ENCODE measurements at places on chromosomes 3 and 15.
A peak's percentile ranks its signal among the peaks of the same experiment; 100 is the strongest.

GRCh38 chr3:57423335-57423734, 120.8 kb downstream of the DNAH12 start:
- DNase-seq = no peak

DNA sequence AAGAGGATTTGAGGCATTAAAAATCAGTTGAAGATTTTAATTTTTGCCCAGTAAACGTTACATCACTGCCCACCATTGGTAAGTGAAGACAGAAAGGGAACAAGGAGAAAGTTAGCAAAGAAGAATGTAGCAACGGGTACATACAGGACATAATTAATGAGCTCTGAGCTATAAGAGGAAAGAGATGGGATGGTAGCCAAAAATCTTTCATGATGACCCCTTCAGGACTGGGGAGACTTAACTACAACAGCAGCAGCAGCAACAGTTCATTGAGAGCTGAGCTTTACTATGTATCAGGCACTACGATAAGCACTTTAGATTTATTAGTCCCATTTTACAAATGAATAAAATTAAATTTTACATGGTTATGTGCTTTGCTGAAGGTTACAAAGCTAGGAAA, 18.4 kb downstream of the EMC4 start:
- DNase-seq = no peak

DNA sequence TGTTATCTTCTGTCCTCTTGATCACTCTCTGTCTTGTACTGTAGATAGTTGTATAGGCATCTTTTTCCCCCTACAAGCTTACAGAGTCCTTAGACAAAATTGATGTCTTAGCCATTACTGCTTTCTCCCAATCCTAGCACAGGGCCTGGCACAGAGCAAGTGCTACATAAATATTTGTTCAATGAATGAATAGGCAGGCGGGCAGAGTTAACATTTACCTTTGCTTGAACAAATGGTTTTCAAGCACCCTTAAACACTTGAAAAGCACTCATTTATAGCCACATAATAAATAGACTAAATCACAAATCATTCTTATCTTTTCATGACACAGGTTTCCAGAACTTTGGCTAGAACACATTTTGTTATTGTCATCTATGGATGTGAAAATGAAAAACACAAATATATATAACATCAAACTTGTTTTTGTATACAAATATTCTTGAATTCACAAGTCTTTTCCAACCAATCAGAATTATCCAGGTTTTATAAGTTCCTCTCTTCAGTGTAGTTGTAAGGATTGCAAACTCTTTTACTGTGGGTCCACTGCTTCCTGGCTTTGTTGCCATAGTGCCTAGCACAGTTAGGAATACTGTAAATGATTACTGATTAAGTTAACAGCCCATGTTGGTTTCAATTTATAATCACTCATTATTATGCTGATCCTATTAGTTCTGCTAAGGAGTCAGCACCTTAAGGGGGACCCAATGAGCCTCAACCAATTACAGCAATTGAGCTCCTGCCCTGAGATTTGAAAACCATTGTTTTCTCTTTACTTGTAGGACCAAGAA, 61.9 kb downstream of the ISL2 start:
- DNase-seq = no peak

GRCh38 chr15:38847666-38848065, 283.1 kb upstream of the RASGRP1 start:
- DNase-seq = no peak

DNA sequence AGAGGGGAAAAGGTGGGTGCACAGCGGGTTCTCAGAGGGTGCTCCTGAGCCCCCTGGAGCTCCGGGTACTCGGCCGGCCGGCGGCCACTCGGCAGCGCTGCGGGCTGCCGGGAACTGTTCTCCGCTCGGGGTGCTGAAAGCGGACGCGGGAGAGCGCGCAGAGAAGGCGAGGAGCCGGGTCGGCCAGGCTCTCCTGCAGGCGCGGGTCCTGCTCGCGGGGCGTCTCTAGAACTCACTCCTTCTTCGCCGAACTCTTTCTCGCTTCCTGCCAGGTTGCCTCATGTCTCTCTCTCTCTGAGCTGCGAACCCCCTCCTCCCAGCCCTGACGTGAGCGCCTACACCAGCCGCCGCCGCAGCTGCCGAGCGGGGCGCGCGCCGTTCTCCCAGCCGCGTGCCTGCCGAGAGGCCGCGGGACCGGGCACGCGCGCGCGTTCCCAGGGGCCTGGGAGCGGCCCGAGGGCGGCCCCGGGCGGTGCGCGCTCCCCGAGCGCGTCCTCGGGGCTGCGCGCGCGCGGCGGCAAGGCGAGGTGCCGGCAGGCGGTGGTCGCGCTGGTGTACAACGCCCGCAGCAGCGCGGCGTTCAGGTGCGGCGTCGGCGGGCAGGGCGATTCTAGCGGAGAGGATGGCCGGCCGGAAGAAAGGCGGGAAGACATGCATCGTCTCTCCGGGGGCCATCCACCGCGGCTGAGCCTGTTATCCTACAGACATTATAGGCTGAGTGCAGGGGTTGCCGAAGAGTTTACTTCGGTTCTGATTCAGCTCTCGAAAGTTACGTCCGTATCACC, at the start of gene PEX5L:
Gene PEX5L, minus strand, starts transcription at position 267 of the 785 bp plus-strand sequence. CDS start 338 bp downstream, outside the sequence.
- no peak for DNase-seq

DNA sequence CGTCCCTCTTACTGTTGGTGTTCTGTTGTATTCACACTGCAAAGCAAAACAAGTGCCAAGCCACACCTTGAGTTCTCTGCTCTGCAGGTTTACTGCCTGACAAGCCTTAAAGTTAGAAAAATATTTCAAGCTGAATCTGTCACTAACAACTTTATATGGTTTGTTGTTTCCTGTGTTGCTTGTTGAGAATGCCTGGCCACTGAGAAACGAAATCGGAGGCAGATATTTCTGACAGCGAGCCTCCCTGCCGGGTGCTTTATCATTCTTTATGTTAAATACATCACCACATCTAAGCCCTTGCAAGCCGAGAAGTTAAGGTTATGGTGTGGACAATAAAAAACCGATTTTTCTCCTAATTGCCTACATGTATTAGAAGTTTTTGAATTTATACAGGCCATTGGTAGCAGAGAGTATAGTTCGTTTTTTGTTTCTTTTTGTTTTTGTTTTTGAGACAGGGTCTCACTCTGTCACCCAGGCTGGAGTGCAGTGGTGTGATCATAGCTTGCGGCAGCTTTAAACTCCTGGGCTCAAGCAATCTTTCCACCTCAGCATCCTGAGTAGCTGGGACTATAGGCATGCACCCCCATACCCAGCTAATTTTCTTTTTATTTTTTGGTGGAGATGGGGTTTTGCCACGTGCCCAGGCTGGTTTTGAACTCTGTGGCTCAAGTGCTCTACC, 188.4 kb upstream of the ICE2 start:
- DNase-seq = no peak

GRCh38 chr3:136955813-136956212, 2.0 kb upstream of the IL20RB start:
- no peak for DNase-seq

- DNase-seq = no peak
Measured at GRCh38 chr3:151387432-151387831, 2.9 kb upstream of the P2RY12 start.

DNA sequence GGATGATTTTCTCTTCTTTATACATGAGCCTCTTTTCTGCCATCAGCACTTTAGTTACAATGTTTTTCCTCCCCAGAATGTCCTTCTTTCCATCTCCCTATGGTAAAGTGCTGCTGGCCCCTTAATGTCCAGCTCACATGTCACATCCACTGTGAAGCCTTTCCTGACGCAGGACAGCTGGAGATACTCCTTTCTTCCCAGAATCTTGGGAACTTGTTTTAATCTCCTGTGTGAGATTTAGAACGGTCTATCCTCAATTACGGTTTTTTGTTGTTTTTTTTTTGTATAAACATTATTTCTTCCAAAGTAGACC, 147.7 kb upstream of the TSC22D2 start:
- DNase-seq = no peak

- DNase-seq = no peak
Measured at GRCh38 chr15:72042865-72043264, 75.1 kb downstream of the MYO9A start.

DNA sequence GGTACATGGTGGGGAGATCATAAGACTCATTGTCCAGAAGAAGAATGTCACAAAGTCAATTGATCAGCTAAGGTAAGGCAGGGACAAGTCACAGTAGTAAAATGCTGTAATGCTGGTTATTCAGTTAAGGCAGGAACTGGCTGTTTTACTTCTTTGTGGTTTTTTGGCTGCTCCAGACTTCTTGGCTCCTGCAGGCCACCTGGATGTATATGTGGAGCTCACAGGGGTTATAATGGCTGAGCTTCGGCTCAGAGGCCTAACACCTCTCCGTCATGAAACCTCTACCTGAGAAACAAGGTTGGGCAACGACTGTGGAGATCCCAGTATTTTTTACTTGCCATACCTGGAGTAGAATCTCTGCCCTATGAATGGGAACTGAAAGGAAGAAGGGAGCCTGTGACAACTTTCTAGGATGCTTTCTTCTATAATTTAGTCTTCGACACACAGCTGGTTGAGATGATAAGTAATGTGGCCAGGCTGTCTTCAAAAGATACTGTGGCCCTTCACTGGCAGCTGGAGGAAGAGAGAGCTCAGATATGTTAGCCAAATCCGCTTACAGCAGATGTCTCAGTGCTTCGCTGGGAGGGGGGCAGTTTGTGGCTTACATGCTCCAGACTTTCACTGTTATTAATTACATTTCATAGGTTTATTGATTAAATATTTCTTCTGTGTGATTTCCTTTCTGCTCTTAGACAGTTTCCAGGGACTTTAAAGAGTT, 887.8 kb downstream of the IGSF11 start:
- DNase-seq = no peak

DNA sequence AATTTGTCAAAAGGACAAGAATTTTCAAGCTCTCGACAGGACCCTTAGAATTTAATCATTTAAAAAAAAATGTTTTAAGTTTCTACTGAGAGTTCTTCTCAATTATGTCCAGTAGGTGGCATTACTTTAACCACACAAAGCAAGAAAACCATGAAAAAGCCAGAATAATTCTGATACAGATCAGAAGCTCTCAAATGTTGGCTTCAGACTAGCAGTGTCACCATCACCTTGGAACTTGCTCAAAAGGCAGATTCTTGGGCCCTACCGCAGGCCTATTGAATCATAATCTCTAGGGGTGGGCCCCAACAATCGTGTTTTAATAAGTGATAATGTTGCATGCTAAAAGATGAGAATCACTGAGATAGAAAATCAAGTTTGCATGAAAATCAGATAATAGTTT, 99.5 kb upstream of the KCNMB2 start:
- no peak for DNase-seq

GRCh38 chr3:47581835-47582234, 3.2 kb upstream of the CSPG5 start:
- no peak for DNase-seq

- no peak for DNase-seq
Measured at GRCh38 chr3:115518100-115518852, 105.0 kb upstream of the GAP43 start.

DNA sequence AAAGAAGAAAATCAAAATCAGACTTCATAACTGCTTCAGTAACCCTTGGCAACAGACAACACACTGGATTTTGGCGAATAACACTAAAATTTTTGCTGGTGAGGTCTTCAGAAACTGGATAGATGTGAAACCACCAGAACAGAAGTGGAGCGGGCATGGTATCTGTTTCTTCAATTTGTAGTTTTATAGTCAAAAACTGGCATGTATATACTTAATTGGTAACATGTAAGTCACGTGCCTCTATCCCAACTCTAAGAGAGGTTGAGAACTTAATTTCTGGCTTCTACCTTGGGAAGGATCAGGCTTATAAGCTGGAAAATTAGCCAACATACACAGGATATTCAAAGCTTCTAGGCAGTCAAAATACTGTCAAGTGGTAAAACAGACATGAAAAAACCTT, 172.6 kb upstream of the CHL1 start:
- no peak for DNase-seq

DNA sequence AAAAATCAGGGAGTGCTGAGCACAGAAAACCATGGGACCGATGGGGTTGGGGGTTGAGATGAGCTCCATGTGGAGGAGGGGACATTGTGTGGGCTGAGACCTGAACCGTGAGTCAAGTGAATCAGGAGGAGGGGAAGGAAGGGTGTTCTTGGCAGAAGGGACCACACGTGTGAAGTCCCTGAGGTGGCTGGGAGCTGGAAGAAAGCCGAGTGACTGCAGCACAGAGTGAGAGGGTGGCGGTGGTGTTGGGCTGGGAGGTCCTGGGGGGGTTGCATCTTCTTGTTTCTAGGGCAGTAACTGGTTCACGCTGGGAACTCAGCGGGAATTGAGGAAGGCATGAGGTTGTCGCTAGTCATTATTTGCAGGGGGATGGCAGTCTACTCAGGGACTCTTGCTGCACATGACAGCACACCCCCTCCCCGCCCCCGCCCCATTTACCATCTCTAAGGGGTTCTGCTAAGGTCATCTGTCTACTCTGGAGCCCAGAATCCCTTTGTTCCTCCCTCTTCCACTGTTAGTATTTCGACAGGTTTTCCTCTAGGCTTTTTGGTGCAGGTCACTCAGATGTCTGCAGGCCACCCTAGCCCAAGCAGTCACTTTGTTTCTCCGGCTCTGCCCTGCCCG, 254.3 kb downstream of the TLE3 start:
- DNase-seq = no peak

DNA sequence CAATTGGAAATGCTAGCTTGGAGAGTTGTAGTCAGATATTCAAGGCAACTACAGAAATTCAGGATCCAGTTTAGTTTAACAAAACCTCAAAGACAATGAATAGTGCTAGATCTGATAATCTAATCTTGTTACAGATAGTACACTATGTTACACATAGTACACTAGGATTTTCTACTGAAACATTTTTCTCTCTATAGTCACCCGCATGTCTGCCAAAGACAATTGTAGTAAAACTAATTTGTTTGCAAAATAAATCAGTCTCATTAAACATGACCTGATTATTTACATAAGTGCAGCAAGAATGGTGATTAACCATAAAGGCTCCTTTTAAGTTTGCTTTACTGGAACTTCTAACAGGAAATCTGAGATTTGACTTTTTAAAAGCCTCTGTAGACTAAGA, 52.0 kb downstream of the ILDR1 start:
- no peak for DNase-seq

DNA sequence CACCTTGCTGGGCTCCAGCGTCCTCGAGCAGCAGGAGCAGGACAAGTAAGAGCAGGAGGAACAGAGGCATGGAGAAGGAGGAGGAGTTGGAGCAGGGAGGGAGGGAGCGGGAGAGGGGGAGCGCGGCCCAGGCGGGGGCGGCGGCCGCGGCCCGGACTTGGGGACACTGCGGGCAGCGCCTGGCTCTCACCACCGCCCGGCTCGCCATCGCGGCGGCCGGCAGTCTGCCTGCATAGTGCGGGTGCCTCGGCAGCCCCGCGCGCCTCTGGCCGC, 440 bp downstream of the DCBLD2 start:
- DNase-seq = peak; percentile 0

DNA sequence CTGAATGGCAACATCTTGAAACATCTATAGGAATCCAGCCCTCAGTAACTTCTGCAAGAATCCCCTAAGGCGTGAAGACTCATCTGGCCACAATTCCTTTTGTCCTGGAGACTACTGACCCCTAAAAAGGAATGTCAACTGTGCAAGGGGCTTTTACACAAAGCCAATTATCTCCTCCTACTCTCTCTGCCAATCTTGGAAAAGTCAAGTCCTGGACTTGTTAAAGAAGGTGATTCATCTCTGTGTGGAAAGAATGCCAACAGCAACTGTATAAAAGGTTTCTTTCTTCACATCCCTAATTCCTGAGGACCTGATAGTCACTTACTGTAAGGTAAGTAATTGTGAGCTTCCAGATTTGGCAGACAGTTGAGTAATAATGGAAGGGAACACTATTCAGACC, 22.3 kb downstream of the THRB start:
- no peak for DNase-seq

All from stimulated activated CD4-positive, alpha-beta T cell treated with anti-CD3 and anti-CD28 coated beads, Interleukin-1b, Interleukin-23, amount 100 ng/mL, for 24 hours (primary cell).